Stimulated activated CD8-positive, alpha-beta memory T cell treated with anti-CD3 and anti-CD28 coated beads, Interleukin-4, amount 100 ng/mL, for 1 hour (primary cell): ENCODE measurements at places on chromosomes 7 and 10.

DNA sequence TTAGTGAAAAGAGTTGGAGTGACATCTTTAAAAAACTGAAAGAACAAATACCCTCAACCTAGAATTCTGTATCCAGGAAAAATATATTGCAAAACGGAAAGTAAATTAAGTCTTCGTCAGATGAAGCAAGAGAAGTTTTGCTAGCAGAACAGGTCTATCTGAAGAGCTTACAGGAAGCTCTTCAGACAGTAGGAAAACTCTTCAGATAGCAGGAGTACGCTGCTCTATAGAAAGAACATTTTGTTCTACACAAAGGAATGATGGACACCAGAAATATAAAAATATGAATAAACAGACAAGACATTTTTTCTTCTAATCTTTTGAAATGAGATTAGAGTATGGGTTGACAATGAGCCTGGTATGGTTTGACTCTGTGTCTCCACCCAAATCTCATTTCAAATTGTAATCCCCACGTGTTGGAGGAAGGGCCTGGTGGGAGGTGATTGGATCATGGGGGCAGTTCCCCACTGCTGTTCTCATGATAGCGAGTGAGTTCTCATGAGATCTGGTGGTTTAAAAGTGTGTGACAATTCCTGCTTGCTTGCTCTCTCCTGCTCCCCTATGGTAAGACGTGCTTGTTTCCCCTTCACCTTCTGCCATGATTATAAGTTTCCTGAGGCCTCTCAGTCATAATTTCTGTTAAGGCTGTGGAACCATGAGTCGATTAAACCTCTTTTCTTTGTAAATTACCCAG, 567.3 kb downstream of the AUTS2 start:
- no peak for DNase-seq

DNA sequence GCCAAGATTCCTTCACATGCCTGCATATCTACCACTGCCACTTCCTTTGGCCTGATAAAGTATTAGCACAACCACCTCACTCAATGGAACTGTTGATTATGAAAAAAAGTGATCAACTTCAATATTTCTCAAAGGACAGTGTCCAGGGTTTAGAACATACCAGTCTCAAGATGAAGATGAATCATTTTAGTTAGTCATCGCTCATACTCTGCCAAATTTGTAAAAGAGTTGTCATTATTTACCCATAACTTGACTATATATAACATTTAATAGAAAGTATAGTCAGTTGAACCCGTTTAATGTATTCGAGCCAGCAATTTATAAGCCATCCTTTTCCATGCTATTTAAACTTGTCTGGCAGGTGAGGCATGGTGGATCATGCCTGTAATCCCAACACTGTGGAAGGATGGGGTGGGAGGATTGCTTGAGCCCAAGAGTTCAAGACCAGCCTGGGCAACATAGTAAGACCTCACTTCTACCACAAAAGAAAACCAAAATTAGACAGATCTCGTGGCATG, 33.2 kb downstream of the SPAM1 start:
- no peak for DNase-seq

DNA sequence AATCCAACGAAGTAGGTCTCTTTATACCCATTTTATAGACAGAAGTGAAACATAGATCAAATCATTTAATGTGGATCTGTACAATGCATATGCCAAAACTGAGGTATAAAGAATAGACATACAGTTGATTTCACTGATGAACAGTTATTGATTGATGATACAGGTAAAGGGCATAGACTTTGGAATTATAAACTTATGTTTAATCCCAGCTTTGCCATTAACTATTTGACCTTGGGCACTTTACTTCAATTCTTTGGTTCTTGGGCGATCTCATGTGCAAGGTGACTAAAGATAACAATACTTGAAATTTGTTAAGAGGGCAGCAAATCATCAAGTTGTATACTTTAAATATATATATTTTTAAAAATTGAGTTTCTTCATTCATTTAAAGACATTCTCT, 28.6 kb downstream of the FRA10AC1 start:
- DNase-seq = no peak

- no peak for DNase-seq
These were observed 42.0 kb upstream of the CYP2C18 start for GRCh38 chr10:94641480-94641879.

GRCh38 chr10:110425684-110426293, 71.9 kb upstream of the DUSP5 start:
- DNase-seq = no peak

DNA sequence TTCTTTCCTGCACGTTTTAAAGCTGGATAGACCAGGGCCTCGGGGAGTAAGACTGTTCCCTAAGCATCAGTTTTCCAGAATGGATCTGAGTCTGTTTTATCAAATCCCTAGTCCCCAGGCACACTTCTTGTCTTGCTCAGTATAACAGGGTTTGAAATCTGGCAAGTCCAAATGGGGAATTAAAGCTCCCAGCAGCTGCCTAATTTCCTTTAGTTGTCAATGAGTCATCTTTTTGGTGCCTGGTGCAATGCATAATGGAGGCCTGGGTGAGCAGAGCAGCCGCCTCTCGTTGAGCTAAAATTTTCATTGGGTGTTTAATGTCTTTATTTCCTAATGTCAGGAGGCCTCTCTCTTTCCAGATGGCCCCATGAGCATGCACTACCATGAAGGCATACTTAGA, 87.9 kb downstream of the STRA8 start:
- DNase-seq = no peak

DNA sequence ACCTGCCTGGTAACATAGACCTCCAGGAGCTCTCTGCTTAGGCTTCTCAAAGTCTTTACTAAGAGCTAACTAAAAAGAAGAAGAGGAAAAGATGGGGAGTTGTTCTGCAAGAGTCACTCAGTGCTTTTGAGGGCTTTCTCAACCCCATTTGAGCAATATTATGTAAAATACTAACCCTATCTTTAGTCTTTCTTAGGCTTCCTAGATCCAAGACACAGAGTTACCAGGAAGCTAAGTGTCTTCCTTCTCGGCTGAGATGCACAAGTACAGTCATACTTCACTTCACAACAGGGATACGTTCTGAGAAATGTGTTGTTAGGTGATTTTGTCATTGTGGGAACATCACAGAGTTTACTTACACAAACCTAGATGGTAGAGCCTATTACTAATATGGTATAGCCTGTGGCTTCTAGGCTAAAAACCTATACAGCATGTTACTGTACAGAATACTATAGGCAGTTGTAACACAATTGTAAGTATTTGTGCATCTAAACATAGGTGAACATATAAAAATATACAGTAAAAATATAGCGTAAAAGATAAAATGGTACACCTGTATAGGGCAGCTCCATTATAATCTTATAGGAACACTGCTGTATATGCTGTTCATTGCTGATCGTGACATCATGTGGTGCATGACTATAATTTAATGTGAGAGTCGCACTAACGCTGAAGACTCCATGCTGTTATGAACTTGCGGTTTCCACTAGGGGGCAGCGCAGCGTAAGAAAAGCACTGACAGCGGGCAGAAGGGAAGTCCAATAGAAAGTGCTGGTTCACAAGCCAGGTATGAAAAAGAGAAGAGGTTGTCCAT, 16.3 kb downstream of the ANKRD22 start:
- peak; percentile 75 for DNase-seq

DNA sequence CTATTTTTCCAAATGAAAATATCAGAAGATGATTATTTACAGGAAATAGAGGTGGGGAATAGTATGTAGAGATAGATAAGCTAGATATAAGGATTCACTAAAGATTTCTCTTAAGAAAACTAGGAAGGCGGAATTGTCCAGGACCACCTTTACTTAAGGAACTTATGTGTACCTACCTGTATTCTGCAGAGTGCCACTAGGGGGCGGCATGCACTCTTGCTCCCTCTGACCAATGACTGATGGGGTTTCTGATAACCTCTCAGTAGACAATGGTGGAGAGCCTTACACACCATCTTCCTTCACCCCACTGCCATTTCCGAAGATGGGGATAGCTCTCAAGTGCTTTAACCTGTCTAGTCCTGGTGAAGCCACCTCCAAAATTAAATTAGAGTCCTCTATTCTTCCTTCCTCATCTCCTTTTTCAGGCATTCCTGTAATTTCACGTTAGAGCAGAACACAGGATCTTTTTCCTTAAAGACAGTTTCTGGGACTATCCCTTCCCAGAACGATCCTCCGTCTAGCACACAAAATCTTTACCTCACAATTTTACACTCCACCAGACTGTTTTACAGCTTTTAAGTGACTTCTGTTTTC, 453.1 kb downstream of the SORCS1 start:
- DNase-seq = no peak

GRCh38 chr10:60828489-60828852, 50.2 kb downstream of the CDK1 start:
- DNase-seq = no peak

DNA sequence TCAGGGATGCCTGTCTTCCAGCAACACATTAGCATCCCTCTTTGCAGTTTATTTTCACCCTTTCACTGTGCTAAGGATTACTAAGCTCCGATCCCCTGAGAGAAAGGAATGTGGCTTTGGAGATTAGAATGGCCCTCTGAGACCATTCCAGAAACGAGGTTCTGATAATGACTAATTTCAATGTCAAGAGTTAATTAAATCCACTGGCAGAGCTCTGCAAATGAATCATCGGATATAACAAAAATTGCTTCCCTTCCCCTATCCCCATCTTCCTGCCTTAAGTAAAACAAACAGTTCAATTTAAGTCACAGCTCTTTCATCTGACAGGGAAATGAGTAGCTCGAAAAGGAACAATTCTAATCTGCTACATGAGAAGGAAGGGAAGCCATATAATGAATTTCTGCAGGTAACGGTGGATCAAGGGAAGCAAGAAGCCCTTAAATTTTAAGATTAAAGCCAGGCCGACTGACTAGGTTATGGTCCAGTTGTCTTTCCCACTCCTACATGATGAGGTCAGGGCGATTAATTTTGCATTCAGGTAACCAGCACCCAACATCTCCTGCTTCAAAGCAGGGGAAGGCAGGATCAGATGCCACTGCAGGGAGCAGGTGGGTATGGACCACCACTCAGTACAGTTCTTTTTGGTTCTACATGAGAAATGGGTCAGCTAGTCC, 50.5 kb downstream of the MALSU1 start:
- no peak for DNase-seq

GRCh38 chr10:77507291-77507880, 130.2 kb downstream of the KCNMA1 start:
- DNase-seq = no peak

DNA sequence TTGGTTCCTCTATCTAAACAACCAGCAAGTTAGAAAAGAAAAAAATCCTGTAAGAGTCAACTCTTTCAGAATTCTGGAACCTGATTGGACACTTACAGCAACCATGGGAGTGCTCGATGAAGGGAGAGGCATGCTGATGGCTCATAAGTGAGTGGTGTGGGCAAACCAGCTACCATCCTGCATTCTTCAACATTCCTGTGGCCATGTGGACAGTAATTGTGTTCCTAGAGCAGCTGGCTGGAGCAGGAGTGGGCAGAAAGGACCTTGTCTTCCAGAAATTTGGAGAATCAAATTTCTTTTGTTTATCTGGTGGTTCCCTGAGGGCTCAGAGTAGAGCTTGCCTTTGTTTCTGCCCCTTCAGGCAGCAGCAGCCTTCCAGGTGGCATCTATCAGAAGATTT, 22.5 kb upstream of the MYL7 start:
- no peak for DNase-seq

- DNase-seq = no peak
These were observed 18.0 kb upstream of the ARID5B start for GRCh38 chr10:61883371-61884025.

- DNase-seq = no peak
These were observed 28.0 kb upstream of the RSU1 start for GRCh38 chr10:16845248-16845647.

DNA sequence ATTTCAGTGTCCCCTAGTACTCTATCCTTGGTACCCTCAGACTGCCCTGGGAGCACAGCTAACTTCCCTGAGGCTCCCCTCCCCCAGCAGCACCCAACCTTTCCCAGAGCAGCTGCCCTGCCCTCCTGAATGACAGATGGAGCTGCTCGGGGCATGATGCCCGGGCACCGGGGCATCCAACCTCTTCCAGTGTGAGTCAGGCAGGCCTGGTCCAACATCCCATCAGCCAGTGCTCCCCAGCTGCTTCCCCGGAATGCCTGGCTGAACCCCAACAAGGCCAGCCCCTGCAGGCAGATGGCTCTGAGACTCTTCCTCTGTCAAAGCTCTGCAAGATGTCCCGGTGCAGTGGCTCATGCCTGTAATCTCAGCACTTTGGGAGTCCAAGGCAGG, 11.9 kb upstream of the TSPAN15 start:
- DNase-seq = no peak

GRCh38 chr7:53604201-53604600, 568.8 kb downstream of the POM121L12 start:
- DNase-seq = no peak

- DNase-seq = no peak
These were observed 137.0 kb downstream of the CD36 start for GRCh38 chr7:80775482-80775881.

DNA sequence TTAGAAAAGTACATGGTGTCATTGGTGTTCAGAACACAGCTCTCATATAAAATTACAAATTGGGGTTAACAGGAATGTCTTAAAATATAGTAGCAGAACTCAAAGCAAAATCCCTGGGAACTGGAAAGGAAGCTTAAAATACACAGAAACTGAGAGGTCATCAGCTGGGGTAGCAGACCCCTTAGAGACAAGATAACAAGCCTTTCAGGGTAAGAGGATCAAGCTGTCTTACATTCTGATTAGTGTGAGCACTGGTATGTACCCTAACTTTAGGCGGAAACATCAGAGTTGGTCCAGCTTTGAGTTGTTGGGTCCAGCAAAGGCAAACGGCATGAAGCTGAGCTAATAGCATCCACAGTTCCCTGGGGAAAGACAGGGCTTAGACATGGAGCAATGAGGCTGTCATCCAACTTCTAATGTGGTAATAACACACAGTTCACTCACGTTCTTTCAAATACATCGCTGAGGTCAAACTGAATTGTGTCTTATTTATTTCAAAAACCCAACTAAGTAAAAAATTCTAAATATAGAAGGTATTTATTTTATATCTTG, 32.6 kb downstream of the ARHGAP21 start:
- no peak for DNase-seq

- no peak for DNase-seq
These were observed 2.2 kb downstream of the MAP3K8 start for GRCh38 chr10:30436191-30436611.

DNA sequence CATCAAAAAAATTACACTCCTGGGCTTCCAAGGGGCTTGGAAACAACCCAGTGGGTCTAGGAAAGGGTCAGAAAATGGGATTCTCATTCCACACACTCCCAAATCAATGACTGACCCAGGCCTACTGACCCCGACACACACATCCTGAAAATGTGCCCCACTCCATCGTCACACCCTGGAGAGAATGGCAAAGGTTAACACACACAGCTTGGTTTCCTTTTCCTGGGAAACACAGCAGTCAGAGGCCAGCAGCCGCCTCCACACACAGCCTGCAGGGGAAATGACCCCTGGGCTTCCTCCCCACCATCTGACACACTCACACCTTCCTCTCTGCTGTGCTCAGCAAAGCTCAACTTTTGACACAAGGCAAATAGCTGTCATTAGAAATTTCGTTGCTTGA, 42.9 kb downstream of the SH3PXD2A start:
- no peak for DNase-seq
